ENCODE measurements at places on chromosomes 4 and X.

- no peak for DNase-seq
These were observed 70.3 kb downstream of the PHOX2B start for GRCh38 chr4:41678086-41678816.

GRCh38 chrX:48940404-48940955 lies 16.9 kb downstream of the OTUD5 start:
- no peak for DNase-seq

GRCh38 chr4:172601195-172601594 lies 567.4 kb upstream of the GALNT7 start:
- DNase-seq = no peak

DNA sequence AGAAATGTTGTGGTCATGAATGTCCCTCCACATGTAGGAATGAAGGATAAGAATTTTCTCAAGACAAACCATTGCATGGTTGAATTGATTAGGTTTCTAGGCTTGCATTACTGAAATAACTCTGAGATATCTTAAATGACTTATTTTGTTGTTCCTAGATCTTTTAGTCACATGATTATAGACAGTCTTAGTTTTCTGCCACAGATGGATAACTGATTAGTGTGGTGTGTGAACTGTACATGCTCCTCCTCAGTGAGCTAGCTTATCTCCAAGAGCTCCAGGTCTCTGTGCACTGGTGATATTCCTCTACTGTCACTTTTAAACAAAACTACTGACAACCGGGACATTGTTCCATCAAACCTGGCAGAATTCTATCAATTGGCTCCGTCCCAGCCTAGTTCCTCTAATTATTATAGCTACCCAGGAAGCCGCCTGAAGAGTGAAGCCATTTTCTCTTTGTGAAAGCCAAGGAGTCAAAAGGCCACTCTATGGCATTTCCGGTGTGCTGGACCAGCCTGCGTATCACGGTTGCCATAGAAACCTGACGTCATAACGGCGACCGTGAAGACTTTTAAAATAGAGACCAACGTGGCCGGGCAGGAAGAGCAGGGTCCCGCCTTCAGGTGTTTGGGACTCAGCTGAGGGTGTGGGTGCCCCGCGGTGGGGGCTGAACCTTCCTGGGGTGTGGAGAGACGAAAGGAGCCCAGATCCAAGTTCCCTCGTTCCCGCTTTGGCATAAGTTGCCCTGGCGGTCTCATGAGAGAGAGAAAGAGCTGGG lies 28.1 kb downstream of the BEX3 start:
- DNase-seq = peak; percentile 21

DNA sequence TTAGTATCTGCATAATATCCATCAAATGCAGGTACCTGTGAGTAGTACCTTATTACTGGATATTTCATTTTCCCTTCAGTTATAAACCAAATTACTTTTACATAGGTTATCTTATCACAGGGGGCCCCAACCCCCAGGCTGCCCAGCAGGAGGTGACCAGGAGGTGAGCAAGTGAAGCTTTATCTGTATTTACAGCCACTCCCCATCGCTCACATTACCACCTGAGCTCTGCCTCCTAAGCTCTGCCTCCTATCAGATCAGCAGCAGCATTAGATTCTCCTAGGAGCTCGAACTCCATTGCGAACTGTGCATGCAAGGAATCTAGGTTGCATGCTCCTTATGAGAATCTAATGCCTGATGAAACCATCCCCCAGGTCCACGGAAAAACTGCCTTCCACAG lies 6.3 kb downstream of the PRSS12 start:
- no peak for DNase-seq

DNA sequence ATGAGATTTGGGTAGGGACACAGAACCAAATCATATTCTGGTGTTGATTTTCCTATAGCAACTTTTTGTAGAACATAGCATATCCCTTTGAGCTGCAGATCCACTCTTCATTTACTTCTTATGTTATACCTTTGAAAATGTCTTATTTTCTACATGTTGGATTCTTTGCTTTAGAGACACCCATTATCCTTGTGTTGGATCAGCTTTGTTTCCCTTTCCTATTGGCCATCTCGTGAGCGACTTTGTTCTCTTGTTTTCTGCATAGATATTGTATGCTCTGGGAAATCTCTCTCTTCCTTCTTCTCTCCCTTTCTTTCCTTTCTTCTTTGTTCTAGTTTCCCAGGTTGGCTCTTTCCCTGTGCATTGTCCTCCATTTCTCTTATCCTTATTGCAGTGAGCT lies 59.6 kb downstream of the DRD5 start:
- DNase-seq = no peak

GRCh38 chr4:166980419-166980818 lies 253.9 kb downstream of the SPOCK3 start:
- DNase-seq = no peak

DNA sequence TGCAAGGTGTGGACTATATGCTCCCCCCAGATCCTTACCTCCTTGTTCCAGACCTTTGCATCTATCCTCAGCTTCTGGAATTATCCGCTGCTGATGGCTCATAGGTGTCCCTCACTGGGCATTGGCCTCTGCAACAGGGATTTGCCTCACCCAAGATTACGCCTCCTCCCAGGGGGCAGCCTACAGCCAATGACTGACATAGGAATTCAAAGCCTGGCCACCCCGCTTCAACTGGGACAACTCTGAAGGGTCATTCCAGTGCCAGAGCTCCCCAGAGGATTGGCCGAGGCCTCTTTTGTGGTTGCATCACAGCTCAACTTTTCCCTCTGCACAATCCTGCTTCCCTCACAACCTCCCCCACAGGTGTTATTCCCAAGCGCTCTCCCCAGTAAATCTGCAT lies 5.0 kb downstream of the SYN1 start:
- DNase-seq = no peak

DNA sequence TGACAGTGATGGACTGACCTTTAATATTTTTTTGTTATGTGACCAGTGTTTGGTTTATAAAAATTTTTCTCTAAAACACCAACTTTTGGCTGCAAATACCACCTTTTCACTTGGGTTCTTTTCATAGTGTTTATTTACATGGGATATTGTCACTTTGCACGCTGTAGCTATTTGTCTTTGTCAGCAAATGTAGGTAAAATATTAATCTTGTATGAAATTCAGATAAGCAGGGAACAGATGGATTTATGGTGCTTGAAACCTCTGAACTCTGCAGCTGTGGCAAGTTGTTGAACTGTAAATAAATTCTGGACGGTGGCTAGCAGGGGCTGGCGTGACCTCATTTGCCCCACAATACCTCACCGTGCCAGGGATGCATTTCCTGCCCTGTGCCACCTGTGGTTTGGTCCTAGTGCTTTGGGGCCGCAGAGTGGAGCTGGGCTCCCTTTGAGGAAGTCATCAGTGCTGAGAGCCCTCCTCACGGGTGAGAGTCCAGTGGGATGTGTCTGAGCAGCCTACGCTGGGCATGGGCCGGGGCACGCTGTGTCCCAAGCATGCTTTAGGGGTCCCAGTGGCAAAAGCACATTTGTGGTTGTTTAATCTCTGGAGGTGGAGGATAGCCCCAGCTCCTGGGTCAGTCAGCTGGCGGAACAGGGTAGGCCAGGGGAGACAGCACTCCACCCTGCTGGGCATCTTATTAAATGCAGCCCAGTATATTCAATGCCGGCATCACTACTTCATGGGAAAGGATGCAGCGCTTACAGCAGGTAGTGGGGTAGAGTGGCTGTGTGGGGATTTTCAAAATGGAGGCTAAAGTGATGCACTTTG lies 108.6 kb downstream of the TBL1X start:
- DNase-seq = no peak

GRCh38 chrX:38484607-38485498 lies 76.5 kb upstream of the TSPAN7 start:
- DNase-seq = no peak

- no peak for DNase-seq
These were observed 956.5 kb downstream of the FAT4 start for GRCh38 chr4:126271292-126271691.

DNA sequence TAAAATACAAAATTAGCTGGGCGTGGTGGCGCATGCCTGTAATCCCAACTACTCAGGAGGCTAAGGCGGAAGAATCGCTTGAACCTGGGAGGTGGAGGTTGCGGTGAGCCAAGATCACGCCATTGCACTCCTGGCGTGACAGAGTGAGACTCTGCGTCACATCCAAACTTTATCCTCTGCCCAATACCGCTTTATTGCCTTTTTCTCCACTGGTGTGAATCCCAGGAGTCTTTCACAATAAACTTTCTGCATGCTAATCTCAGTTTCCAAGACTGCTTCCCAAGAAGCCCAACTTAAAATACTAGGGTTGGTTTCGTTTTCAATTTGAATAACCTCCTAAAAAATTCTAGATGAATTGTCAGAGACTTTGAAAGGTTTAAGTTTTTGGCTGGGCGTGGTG lies 27.2 kb upstream of the DHX15 start:
- DNase-seq = no peak

DNA sequence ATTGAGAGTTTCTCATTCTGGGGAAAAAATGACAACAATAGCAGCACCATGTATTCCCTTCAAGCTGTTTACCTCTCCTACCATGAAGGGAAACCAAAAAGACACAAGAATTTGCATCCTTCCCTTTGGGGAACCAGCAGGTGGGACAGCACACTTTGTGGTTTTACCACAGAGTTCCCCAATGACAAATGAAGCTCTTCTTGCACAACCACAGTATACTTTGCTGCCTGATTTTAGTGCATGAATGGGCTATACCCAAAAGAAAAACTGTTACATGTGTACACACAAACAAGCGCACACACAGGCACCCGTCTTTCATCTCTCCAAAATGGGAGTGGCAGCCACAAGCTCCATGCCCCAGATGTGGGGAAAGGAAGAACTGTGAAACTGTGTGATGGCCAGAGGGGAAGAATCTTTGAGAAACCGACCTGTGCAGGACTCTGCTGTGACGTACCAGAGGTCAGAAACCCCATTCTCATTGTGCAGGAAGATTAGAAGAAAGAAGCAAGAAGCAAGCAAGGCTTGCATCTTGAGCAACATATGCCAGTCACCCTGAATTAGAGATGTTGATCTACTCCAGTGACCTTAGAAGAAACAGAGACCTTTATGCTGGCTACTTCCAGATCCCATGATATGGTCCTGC lies 2.7 kb upstream of the MAML3 start:
- DNase-seq = no peak

DNA sequence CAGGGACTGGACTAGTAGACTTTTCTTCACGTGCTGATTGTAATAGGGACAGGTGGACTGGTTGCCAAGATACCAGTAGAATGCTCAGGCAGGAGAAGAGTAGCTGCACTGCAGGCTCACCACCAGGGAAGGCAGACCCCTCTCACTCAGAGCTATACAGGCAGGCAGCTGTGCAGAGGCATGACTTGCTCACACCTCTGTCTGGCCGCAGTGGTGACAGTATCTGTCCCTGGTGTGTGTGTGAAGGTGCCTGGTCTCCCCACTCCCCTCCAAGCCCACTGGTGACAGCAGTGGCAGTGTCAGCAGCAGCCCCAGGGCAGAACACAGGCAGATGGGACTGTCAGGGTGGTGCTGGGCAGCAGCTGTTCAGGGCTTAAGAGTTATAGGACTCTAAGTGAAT lies 140.7 kb downstream of the RPS6KA6 start:
- no peak for DNase-seq

GRCh38 chrX:40192196-40192595 lies 94.4 kb upstream of the BCOR start:
- DNase-seq = no peak

DNA sequence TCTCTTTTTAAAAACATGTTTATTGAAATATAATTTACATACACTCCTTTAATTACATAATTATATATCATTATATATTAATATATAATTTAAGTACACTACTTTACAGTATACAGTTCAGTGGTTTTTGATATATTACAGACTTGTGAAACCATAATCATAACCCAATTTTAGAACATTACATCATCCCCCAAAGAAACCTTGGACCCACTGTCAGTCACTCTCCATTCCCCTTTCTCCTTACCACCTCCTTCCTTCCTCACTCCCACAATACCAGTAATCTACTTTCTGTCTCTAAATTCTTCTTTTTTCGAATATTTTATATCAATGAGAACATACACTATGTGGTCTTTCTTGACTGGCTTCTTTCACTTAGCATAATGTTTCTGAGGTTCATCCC lies 17.9 kb upstream of the EXOSC9 start:
- no peak for DNase-seq

GRCh38 chrX:44544036-44544435 lies 1.4 kb upstream of the FUNDC1 start:
- no peak for DNase-seq

DNA sequence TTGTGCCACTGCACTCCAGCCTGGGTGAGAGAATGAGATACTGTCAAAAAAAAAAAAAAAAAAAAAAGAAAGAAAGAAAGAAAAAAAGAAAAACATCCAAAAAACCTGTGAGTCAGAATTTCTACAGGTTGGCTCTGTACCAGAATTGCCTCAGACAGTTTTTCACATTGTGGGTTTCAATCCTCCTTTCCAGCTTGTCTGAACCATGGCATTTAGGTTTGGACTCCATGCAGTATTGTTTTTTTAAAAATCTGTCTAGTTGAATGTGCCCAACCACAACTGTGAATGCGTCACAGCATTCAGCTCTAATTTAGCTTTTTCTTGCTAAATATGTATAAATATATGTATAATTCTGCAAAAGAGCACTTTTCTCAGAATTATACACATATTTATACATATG lies 31.4 kb upstream of the ARSH start:
- DNase-seq = no peak

DNA sequence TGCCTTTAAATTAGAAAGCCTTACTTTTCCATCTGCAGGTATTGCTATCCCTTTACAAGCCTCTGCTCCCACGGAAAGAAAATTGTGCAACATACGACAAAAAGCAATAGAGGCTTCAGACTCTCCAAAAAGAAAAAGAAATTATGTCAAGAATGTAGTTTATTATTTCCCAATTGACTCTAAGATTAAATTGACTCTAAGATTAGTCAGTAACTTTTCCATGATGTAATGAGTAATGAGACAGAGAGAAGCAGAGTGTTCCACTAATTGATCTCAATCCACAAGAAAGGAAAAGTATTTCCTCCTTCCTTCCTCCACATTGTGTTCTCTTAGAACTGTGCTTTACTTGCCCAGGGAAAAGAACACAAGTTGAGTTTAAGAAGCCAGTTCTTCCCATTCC lies 345.7 kb upstream of the HS3ST1 start:
- no peak for DNase-seq

- DNase-seq = no peak
These were observed 92.2 kb upstream of the PGRMC2 start for GRCh38 chr4:128379860-128380259.

- DNase-seq = no peak
These were observed 165.3 kb upstream of the LEF1 start for GRCh38 chr4:108334031-108334430.

GRCh38 chr4:138919094-138919936 lies 96.3 kb upstream of the NOCT start:
- no peak for DNase-seq

- no peak for DNase-seq
These were observed 4.4 kb upstream of the HTATSF1 start for GRCh38 chrX:136493011-136493410.

DNA sequence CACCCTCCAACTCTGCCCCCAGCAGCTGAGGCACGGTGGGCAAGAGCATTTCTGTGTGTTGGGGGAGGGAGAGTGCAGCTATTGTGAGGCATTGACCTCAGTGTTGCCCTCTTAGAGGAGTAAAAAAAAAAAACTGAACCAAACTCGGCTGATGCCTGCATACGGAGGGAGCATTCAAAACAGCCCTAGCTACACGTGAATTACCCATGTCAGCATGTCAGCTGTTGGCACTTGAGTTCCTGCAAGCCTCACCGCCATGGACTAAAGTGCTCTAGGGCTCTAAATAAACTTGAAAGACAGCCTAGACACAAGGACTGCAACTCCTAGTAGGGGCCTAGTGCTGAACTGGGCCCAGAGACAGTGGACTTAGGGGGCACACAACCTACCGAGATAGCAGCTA lies 22.0 kb downstream of the ITIH6 start:
- no peak for DNase-seq
